ENCODE measurements at places on chromosomes 6 and 20.
A peak's percentile ranks its signal among the peaks of the same experiment; 100 is the strongest.

- no peak for DNase-seq
Measured at GRCh38 chr6:167351656-167352345, 26.9 kb downstream of the TTLL2 start.

DNA sequence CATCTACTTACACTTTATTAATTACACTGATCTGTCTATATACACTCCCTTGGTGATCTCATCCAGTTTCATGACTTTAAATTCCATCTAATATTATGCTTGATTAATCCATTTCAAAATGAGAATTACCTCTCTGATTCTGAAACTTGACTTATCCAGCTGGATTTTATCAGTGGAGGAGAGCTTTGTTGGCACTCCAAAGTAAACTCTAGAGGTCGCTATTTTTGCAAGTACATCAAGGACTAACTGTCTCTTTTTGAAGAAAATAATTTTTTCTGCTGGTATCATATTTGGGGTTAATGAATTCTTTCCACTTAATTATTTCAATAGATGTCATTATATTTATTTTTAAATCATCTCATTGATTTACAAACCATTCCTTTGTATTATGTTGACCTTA is 630.3 kb upstream of the MAN1A1 start:
- no peak for DNase-seq

- DNase-seq, result no peak
Measured at GRCh38 chr6:133333852-133334251, 92.7 kb downstream of the EYA4 start.

GRCh38 chr6:41147917-41148316 is 6.2 kb downstream of the TREML1 start:
- no peak for DNase-seq

DNA sequence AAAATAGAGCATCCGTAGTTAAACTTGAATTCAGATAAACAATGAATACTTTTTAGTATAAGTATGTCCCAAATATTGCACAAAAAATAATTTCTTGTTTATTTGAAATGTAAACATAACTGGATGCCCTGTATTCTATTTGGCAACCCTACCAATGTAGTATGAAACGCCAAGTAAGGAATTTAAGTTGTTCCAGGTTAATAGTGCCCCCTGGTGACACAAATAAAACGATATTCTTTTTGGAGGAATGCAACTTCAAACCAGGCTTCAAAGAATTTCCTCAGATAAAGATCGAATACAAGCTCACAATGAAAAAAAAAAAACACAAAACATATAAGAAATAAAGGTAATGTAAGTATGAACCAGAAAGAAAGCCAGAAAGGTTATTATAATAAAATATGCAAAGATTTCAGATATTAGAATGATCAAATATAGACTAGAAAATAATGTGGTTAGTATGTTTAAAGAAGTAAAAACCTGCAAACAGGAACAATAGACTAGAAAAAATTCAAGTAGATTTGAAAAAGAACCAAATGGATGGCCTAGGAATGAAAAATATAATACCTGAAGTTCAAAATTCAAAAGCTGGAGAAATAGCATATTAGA is 18.4 kb upstream of the AKAP7 start:
- DNase-seq, result no peak

- DNase-seq, result no peak
Measured at GRCh38 chr20:1524004-1524403, 32.8 kb upstream of the SIRPB2 start.

GRCh38 chr6:52502306-52503029 is 74.4 kb downstream of the TRAM2 start:
- no peak for DNase-seq

GRCh38 chr6:141077355-141078333 is 1055.1 kb upstream of the GJE1 start:
- DNase-seq, result peak; percentile 19

DNA sequence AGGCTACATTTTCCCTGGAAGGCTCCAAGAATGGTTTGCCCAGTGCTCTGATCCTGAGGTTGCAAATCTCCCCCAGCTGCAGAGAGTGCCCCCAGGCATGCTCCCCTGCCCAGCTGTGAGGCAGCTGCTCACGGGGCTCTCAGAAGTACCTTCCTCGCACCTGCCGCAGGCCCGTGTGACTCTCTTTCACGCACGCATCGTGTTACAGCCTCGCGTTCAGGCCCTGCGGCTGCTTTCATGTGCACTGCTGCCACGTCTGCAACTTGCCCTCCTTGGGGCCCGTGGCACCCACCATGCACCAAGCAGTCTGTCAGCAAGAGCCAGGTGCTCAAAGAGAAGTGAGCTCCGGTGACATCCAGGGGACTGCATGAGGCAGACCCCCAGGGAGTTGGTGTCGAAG is 28.6 kb upstream of the SPO11 start:
- DNase-seq, result no peak

DNA sequence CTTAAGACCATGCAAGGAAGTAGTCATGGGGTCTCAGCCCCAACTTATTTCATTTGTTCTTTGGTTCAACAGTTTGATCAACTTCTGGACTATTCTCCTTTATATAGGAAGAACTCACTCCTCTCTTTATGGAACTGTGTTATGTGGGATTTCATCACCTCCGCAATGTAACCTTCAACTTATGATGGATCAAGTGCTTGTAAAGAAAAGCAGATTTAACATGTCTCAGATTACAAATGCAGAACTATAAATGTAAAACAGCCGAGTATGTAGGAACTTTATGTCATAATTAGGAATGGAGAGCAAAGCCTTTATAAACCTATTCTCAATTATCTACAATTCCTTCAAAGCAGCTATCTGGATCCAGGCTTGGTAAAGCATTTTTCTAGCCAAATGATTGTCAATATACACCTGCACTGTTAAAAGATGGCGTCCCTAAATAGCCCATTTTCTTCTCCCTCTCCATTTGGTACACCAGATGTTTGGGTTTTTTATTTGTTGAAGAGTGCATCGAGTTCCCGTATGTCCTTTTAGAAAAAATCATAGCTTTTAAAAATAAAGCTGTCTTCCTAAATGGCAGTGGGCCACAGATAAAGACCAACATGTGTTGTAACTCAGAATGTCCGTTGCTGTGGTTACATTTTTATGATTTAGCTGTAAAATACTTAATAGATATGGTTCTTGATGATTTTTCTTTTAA is 985.1 kb upstream of the SLC35B3 start:
- DNase-seq, result no peak

DNA sequence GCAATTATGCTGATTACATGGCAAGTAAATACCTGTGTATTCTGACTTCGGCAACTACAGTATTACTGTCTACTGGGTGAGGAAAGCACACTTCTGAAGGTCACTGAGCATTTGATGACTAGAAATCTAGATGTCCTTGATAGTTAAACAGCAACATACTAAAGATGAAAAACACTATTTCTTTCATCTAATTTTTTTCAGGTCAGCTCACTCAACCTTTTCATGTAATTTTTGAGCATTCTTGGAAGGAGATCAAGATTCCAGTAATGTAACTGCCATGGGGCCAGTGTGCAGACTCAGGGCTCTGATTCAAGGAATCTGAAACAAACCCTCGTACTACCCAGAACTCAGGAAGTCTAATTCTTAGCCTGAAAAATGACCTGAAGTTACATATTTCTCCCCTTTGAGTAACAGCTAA is 222.6 kb upstream of the TAB2 start:
- DNase-seq, result no peak
